ENCODE measurements at places on chromosomes 4 and X.

DNA sequence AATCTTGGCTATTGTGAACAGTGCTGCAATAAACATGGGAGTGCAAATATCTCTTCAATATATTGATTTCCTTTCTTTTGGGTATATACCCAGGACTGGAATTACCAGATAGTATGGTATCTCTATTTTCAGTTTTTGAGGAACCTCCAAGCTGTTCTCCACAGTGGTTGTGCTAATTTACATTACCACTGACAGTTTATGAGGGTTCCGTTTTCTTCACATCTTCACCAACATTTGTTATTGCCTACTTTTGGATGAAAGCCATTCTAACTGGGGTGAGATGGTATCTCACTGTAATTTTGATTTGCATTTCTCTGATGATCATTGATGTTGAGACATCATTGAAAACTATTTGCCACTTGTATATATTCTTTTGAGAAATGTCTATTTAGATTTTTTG is 79.6 kb upstream of the ZNF827 start:
- no peak for DNase-seq

DNA sequence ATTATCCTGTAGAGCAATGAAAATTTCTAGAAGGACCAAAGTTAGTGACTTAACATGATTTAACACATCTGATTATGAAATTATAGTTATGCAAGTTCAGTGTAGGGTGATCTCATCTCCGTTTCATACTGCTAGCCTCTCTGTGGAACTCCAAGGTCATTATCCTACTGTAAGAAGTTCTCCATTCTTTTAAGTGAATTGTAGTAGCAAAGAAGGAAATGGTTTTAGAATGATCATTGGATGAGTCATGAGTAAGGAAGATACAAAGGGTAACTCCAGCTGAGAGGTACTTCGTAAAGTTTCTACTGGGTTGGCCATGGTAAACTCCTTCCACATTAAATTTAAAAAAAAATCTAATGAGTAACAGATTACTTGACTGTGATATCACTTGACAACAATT is 215.0 kb upstream of the GIMD1 start:
- DNase-seq: no peak

DNA sequence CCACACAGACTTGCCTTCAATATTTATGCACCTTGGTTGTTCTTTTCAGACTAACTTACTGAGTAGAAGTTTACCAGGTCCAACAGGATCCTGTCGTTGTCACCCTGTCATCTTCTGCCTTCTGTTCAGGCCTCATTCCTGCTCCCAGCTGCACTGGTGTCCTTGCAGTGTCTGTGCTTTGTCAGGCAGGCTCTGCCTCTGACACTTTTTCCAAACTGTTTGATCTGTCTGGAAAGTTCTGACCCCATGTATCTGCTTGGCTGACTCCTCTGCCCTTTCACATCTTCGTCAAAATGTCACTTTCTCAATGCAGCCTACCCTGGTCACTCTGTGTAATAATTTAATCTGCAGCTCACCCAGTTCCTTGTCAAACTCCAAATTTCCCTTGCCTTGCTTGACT is 9.9 kb downstream of the PAGE2 start:
- DNase-seq: no peak

GRCh38 chrX:13536551-13536950 is 32.9 kb upstream of the EGFL6 start:
- no peak for DNase-seq

GRCh38 chr4:138911909-138912703 is 103.5 kb upstream of the NOCT start:
- DNase-seq: no peak

DNA sequence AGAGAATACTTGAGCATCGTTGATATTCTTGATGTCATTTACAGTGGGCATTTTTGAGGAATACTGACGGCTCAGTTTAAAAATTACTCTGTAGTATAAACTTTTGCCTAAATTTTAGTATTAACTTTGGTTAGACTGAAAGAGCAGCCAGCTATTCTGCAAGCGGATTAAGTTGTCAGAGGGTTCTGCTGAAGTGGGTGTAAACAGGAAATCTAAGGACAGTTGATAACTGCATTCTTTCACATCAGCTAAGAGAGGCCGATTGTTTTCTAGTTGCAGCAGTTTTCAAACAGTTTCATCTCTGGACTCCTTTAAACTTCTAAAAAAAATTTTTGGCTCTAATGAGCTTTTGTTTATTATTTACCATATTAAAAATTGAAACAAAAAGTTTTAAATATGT is 149.6 kb downstream of the RAPGEF2 start:
- DNase-seq: no peak

GRCh38 chr4:80058740-80059139 is 14.3 kb downstream of the ANTXR2 start:
- peak; percentile 46 for DNase-seq

GRCh38 chrX:13373431-13374187 is 53.8 kb upstream of the ATXN3L start:
- DNase-seq: peak; percentile 8

DNA sequence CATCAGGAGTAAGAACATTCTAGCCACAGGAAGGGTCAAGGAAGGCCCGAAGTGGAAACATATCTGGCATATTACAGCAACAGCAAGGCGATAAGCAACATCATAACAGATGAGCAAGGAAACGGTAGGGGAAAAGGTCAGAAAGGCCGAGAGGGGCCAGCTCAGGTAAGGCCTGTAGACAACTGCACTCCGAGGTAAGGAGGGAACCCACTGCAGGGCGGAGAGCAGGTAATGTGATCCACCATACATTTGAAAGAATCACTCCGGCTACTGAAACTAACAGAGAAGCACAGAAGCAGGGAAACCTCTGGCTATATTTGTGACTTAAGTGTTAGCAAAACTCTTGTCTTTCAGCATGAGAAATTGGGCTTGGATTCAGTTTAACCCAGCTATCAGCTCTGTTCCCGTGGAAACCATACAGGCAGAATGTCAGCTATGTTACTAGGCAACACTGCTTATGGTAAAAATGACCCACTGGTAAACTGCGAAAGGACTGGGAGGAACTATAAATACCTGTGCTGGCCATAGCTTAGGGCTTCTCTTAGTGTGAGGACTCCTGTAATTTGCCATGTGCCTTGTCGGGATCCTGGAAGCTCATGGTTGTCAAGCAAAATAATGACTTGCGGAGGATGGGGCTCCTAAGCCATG is 31.0 kb downstream of the FRYL start:
- DNase-seq: no peak

- DNase-seq: no peak
Observed at GRCh38 chr4:165369522-165369921, 9.3 kb upstream of the CPE start.

GRCh38 chr4:88147799-88148217 is 10.6 kb downstream of the ABCG2 start:
- no peak for DNase-seq

DNA sequence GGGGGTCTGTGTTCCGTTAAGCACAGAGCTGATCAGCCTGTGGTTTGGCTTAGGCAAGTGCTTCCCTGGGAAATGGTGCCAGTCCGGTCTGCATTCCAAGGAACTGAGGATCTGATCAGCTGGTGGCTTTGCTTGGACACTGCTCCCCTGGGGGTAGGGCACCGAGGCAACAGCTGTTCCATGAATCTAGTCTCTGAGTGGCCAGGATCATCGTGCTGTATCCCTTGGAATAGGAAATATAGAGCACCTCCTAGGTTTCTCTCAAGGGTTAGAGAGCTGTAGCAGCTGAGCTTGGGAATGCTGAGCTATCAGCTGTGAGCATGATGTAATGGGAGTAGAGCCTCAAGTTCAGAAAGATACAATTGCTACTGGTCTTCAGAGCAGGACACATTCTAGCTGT is 863.9 kb downstream of the RAPGEF2 start:
- no peak for DNase-seq

GRCh38 chr4:54912155-54912554 is 213.2 kb downstream of the KDR start:
- DNase-seq: no peak

GRCh38 chr4:30728311-30728710 is 8.1 kb downstream of the PCDH7 start:
- DNase-seq: no peak

DNA sequence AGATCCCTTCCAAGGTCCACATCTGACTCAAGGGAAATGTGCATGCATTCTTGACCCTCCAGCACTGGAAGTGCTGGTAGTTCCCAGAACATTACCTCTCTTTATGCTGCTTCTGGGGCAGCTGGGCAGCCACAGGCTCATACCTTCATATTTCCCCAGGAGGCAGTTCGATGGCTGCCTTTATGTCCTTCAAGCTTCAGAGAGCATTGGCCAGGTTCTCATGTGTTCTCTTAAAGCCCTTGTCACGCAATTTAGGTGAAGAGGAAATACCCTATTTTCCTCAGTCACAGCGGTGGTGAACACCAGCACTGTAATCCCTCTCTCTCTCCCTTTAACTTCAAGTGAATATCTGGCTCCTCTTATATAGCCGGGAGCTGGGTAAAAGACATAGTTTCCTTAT is 134.3 kb downstream of the MID1IP1 start:
- DNase-seq: no peak

DNA sequence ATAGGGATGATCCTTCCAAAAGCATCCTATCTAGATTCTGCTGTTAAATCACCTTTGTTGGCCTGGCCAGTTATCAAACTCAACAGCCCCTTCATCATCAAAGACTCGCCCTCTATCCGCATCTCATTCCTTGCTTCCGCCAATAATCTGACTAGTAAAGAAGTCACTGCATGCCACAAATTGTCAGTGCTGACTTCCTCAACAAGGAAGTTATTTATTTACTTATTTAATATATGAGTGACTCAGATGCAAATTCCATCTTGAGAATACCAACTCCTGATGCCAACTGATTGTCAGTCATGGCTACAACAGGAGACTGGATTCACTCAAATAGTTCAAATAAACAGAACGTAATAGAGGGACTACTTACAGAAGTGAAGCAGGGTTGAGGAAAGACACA is 283.8 kb downstream of the TRIML1 start:
- DNase-seq: no peak

DNA sequence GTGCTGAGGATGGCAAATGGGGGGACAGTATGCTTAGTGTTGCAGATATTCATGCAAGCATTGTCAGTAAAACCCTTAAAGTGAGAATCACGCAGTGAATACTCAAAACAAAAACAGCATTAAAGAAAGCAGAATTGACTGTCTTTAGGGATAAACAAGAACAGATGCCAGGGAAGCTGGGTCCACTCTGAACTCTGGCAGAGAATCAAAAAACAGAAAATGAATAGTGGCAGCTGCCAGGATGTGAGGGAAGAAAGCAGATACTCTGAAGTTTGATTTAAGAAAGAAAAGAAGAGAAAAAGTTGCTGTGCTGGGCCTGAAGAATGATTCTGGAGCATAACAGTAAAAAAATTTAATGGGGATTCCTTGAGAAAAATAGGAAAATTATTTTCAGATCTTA is 131.5 kb downstream of the GABRA2 start:
- no peak for DNase-seq

DNA sequence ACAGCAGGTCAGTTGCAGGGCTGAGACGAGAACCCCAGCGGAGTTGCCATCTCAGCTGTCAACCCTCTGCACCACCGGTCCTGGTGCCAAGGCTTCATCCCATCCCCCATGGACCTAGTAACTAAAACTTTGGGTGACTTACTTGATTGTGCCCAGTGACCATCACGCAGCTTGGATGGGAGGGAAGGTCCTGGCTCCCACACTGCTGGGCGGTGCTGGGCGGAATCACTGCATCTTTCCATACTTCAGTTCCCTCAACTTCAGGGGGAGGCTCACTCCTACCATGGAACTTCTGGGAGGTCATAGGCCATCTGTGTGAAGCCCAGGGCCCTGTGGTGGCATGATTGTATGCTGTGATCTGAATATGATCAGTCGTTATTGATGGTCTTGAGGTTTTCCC is 26.2 kb upstream of the JAKMIP1 start:
- no peak for DNase-seq

DNA sequence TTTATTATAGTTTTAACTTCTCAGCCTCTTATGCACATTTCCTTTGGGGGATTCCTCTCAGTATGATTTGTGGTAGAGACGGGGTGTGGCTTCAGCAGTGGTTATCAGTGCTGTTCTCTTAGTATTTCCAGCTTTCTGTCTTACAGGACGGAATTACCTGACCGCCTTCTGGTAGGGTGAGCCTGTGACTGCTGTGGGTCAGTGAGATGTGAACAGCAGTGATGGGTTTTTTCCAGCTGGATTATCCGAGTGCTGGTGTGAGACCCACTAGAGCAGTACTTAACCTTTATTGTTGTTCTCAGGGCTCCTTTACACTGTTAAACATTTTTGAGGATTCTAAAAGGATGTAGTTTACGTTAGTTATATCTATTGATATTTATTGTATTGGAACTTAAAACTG is 135.2 kb downstream of the SLIT2 start:
- DNase-seq: no peak

GRCh38 chr4:101807351-101807750 is 16.8 kb downstream of the BANK1 start:
- DNase-seq: no peak
